ENCODE measurements at places on chromosomes 12 and 14.

GRCh38 chr12:79732638-79733037, 41.9 kb upstream of the PAWR start:
- H3K4me1 ChIP-seq = no peaks in the 10 kb centered on the region
- H3K36me3 ChIP-seq = no peaks in the 10 kb centered on the region
- no peaks in the 10 kb centered on the region for H3K27me3 ChIP-seq
- no peak overlapping the region for H3K27ac ChIP-seq

- H3K4me1 ChIP-seq = no peaks in the 10 kb centered on the region
- H3K27me3 ChIP-seq = no peaks in the 10 kb centered on the region
- no peak for DNase-seq
- H3K4me3 ChIP-seq = no peak overlapping the region
- no peak overlapping the region for H3K27ac ChIP-seq
Observed at GRCh38 chr14:68593806-68594536, 198.9 kb downstream of the ZFP36L1 start.

- H3K27me3 ChIP-seq = peaks cover 16% of the 10 kb centered on the region
- no peak overlapping the region for H3K27ac ChIP-seq
- H3K36me3 ChIP-seq = no peaks in the 10 kb centered on the region
- H3K4me3 ChIP-seq = no peak overlapping the region
Observed at GRCh38 chr14:76551906-76552305, 176.0 kb downstream of the ESRRB start.

DNA sequence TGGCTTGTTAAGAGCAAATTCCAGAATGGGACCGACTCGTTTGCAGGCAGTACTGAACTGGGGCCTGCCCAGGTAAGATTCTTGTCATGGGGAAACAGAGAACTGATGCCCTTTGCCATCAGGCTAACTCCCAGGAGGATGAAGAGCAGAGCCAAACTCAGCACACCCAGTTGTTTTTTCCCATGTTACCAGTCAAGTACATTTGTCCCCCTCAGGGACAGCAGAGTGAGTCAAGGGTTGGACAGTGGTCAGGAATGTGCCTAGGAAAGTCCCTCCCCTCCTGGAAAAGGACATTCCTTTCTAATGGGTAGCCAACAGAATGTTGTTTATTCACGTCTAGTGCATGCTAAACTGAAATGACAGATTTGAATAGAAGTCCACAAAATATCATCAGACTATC, 1.6 kb downstream of the ART4 start:
- no peaks in the 10 kb centered on the region for H3K27me3 ChIP-seq
- peak overlapping the region; percentile 35 for H3K4me3 ChIP-seq
- H3K27ac ChIP-seq = peak overlapping the region; percentile 80
- peak; percentile 80 for DNase-seq
- no peaks in the 10 kb centered on the region for H3K36me3 ChIP-seq

DNA sequence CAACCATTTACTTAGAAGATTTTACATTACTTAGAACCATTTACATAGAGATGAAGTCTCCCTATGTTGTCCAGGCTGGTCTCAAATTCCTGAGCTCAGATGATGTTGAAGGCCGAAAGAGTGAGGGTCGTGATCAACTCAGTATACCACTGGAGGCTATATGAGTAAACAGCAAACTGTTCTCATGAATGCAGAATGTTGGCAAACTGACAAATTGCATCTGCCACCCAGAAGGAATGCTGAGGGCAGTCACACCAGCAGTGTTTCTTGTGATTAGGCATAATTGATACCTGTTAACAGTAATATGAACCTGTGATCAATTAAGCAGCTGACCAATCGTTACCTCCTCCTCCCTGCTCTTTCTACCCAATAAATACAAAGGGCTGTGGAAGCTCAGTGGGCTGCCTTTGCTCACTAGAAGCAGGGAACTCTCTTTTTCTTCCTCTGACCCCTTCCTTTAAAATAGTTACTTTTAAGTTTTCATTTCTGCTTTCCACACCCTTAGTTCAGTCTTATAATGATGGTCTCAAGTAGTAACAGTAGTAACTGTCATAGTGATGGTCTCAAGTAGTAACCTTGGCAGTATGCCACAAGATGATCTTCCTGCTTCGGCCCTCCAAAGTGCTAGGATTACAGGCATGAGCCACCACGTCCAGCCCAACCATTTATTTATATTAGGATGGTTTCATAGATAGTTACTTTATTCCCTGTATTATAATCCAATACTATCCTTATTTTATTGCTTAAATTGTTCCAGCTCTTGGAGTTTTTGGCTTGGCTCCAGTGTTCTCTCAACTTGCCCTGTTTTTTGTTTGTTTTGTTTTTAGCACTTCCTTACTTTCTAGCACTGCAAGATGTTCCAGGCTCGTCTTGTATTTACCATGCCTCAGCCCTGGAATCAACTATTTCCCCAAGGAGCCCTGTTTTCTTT, 25.8 kb downstream of the LIMA1 start:
- H3K36me3 ChIP-seq = no peaks in the 10 kb centered on the region
- H3K4me3 ChIP-seq = peak overlapping the region; percentile 18
- H3K27me3 ChIP-seq = no peaks in the 10 kb centered on the region
- DNase-seq = peak; percentile 57
- peaks cover 52% of the 10 kb centered on the region for H3K4me1 ChIP-seq
- H3K27ac ChIP-seq = peak overlapping the region; percentile 54

GRCh38 chr14:56581041-56581727, 1.6 kb downstream of the TMEM260 start:
- H3K4me3 ChIP-seq = peak overlapping the region; percentile 88
- no peaks in the 10 kb centered on the region for H3K27me3 ChIP-seq
- peaks cover 8% of the 10 kb centered on the region for H3K36me3 ChIP-seq

DNA sequence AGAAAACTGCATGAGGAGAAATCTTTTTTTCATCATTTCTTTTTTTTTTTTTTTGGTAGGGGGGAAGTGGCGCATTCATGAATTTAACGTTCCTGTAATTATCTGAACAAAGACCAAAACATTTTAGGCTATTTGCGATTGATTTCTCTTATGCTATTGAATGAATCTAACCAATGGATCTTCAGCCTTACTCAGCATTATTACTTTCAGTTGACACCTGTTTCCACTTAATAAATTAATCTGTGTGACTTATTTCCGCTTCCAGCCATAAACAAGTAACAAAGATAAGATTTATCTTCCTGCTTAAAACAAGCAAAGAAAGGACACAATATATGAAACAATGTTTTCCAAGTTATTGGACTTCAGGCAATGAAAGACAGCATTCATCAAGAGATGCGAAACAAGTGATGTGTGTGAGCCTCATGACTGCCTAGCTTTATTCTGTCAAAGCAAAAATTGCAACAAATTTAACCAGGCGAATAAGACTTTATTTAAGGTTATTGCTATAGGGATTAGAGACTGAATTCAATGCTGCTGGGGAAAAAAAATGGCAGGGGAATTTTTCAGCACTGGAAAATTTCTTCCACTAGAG, 1026.9 kb downstream of the LRFN5 start:
- H3K27ac ChIP-seq = no peak overlapping the region
- no peak for DNase-seq
- H3K4me3 ChIP-seq = no peak overlapping the region
- H3K27me3 ChIP-seq = no peaks in the 10 kb centered on the region

- H3K27me3 ChIP-seq = no peaks in the 10 kb centered on the region
- H3K27ac ChIP-seq = no peak overlapping the region
- no peak overlapping the region for H3K4me3 ChIP-seq
- no peak for DNase-seq
- H3K4me1 ChIP-seq = no peaks in the 10 kb centered on the region
Observed at GRCh38 chr12:42886160-42886559, 296.6 kb upstream of the PRICKLE1 start.

DNA sequence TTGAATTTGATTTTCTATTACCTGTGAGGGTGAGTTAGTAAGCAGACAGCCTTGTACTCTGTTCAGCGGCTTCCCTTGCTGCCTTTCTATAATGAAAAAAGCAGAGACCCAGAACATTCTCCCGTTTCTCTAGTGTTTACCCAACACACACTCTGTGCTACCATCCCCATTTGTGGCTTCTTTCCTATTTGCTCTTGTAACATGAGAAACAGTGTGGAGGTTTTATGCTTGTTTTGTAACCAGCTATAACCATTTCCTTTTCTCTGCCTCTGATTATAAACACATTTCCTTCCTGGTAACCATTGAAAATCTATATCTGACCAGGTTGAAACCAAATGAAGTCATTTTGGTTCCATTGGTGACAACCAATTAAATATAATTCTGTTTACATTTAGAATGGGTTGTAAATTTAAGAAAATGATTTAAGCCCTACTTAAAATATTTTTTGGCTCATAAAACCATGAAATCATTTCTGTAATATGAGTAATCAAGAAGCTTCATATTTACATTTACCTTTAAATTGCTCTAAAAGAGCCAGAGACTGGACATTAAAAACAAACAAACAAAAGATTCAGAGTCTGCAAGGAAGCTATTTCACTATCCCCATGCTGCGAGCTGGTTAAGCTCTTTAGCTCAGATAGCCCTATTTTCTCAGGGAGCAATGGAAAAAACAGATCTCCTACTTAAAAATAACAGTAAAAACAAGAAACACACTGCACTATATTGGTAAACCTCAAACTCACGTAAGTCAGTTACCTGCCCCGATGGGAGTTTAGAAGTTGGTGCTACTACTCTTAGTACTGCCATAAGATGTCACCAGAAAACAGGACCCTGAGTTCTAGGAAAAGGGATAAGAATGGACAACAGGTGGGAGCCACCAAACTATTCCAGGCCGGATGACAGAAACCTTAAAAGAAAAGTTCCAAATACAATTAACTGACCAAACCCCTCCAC, 206.5 kb upstream of the EEA1 start:
- no peaks in the 10 kb centered on the region for H3K36me3 ChIP-seq
- H3K27ac ChIP-seq = no peak overlapping the region
- H3K4me1 ChIP-seq = no peaks in the 10 kb centered on the region
- H3K27me3 ChIP-seq = no peaks in the 10 kb centered on the region

DNA sequence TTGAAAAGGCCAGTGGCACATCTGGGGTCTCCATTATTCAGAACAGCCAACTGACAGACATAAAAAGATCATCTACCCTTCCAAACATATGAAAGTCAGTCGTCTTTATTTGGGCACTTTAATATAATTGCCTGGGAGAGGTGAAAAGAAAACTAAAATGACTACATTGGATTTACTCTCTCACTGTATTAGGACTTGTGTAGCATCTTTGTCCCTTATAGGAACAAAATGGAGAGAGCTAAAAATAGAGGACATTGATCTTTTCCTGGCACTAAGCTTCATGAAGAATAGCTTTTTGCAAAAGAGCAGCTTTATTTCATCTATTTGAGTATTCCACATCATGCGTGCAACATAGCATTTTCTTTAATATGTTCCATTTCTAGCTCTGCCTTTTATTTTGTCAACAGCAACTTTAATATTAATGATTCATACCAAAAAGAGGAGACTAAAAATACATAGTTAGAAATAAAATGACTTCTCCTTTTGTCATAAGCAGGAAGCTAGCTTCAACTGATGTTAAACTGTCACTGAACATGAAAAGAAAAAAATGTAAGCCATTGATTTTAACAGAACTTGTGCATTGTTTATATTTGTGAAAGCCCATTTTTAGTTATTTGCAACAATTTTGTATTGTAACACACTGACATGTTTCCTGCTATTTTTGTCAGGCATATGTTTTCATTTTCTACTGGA, 254.6 kb downstream of the SEC23A start:
- no peaks in the 10 kb centered on the region for H3K36me3 ChIP-seq
- no peaks in the 10 kb centered on the region for H3K4me1 ChIP-seq
- no peak overlapping the region for H3K27ac ChIP-seq
- H3K27me3 ChIP-seq = no peaks in the 10 kb centered on the region
- H3K4me3 ChIP-seq = no peak overlapping the region
- DNase-seq = no peak

Measured in tibial artery (tissue), 4 donors.